ENCODE measurements at places on chromosomes 2 and 18.

- no peak for DNase-seq
Measured at GRCh38 chr2:121567957-121568409, 37.3 kb downstream of the RNU4ATAC start.

DNA sequence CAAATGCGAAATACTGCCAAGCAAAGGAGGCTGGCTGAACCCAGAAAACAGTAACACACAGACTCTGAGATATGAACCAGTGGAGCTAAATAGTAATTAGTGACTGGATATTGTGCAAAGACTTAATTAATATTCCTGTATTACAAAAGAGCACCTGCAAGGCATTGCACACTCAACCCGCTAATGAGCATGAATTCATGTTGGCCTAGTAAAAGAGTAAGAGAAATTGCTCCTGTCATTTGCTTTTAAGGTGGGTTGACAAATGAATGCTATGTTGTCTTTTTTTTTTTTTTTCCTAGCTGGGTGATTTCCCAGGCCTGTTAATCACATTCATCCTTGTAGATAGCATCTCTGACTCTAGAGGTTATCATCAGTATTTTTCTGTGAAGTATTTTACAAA lies 87.0 kb upstream of the CERS6 start:
- peak; percentile 76 for DNase-seq

DNA sequence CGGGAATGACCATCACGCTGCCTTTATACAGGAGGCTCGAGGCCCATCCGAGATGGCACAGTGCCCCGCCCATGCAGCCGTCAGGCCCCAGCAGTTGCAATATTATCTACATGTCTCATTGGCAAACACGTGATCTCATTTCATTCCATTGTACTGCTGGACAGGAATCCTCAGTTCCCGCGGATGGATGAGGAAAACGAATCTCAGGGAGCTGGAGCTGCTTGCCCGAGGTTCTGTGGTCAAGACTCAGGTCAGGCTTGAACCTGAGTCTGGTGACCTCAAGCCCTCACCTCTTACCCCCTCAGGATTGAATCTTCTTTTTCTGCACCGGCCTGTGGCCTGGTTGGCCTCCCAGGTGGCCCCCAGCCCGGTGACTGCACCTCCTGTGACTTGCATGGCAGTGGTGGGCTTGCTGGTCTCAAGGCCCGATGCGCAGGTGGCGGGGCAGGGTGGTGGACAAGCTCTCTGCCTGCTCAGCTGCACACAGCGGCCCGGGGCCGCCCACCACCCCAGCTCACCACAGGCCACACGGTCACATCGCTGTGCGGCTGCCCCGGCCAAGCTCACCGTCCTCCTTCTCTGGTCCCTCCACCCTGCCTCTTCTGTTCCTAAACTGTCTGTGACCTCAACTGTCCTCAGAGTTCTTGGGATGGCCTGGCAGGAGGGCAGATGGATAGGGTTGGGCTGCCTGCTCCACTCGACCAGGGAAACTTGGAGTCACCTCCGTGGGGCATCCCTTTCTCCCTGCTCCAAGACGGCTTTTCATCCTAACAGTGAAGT lies 52.0 kb upstream of the HS6ST1 start:
- DNase-seq = no peak

GRCh38 chr2:158184556-158185343 lies 83.1 kb downstream of the UPP2 start:
- no peak for DNase-seq

DNA sequence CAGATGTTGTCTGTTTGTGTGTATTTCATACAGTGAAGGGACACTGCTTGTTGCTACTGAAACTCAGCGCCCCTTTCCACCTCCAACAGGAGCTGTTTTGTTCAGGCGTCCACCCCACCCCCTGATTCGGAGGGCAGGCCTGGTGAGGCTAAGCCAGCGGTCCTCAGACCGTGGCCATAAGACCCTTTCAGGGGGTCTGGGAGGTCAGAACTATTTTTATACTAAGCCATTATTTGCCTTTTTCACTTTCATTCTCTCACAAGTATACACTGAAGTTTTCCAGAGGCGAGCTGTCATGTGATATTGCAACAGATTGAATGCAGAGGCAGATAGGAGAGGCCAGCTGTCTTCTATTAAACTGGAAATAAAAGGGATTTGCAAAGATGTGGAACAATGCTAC lies 39.7 kb upstream of the IGFBP5 start:
- DNase-seq = no peak

DNA sequence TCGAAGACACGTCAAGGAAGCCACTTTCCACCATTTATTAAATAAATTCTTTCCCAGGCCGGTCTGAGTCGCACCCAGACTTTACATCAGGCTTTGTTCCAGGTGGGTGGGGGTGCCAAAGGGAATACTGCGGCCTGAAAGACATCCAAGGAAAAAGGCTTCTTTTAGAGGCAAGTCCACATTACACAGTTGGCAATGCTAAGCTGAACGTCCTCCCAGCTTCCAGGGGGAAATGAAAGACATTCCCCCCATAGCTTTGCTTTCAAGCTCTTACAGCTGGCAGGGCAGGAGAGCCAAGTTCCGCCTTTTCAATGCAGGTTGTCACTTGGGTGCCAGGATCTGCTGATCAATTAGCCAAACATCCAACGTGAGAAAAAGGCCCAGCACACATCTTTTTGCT lies 36.5 kb upstream of the PTPN4 start:
- no peak for DNase-seq

DNA sequence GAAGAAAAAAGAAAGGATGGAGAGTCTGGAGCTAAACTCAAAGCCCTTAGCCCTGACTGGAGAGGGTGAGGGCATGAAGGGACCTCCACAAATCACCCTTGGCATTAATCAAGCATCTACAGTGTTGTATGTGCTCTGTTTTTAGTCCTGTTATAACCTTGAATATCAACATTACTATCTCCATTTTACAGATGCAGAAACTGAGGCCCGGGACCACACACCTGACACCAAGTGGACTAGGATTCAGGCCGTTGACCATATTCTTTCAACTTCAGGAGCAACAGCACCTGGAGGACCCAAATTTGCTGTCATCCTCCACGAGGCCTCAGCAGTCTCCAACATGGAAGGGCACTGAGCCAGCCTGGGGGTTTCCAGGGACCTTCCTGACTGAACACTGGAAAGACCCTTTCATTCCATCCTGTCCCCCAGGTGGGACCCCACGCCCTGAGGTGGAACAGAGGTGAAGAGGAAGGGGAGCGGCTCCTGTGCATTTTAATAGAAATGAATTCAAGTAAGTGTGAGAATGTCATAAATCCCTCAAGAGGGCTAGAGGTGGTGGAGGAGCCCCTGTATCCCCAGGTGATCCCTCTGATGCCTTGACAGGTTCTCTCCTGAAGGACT lies 41.0 kb downstream of the SERTAD2 start:
- DNase-seq = no peak

- peak; percentile 46 for DNase-seq
Measured at GRCh38 chr2:58291726-58292438, 50.8 kb upstream of the FANCL start.

- no peak for DNase-seq
Measured at GRCh38 chr2:228987441-228988155, 283.5 kb downstream of the PID1 start.

- DNase-seq = no peak
Measured at GRCh38 chr2:3483227-3483985, 35.9 kb downstream of the ADI1 start.

DNA sequence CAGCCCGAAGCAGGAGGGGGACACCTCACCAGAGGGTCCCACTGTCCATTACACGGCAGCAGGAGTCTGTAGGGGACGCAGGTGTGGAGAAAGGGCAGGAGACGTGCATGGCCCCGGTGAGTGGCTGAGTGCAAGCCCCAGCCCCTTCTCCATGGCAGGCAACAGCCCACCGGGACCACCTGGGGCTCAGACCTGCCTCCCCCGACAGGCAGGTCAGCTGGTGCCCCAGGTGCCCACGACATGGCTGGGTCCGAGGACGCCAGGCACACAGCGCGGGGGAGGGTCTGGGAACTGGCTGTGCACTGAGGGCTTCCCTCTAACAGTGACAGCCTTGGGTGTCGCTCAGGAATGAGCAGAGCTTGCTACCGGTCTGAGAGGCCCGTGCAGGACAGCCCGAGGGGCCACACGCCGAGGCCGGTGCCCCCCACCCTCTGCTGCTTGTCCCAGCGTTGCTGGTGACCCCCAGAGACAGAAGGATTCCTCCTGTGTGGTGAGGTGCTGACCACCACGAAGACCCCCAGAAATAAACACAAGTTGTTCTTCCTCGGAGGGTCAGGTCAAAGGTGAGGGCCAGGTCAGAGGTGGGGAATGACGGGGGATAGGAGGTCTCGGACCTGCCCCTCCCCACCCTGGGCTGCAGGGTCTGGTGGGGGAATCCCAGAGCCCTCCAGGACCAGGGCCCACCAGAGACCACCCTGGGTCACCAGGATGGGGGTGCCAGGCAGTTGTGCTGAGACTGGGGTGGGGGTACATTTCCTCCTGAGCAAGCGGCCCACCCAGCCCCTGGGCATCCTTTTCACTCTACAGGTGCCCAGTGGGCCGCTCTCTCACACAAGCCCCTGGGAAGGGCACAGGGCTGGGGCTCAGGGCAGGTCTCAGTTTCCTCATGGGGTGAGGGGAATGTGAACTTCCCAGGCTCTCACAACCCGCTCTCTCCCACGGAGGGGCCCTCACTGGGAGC lies 50.6 kb downstream of the SLC66A2 start:
- DNase-seq = no peak

- no peak for DNase-seq
Measured at GRCh38 chr18:64692826-64693225, 543.9 kb upstream of the LINC00305 start.

GRCh38 chr2:11955884-11956291 lies 209.5 kb downstream of the LPIN1 start:
- DNase-seq = peak; percentile 25

DNA sequence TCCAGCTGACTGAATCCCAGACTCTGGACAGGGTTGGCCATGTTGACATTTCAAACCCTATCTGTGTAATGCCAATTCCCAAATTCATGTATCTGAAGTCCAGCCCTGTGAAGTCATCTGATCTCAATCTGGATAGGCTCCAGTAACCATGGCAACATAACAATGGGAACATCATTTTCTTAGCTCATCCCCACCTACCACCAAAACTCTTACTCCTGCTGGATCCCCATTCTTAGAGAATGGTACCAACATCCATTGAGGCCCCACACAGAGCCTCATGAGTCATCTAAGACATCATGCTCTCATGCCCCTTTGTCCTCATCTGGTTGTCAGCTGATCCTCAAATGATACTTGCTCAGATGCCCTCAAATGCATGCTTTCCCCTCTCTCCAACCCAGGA lies 58.9 kb upstream of the TEX51 start:
- no peak for DNase-seq

DNA sequence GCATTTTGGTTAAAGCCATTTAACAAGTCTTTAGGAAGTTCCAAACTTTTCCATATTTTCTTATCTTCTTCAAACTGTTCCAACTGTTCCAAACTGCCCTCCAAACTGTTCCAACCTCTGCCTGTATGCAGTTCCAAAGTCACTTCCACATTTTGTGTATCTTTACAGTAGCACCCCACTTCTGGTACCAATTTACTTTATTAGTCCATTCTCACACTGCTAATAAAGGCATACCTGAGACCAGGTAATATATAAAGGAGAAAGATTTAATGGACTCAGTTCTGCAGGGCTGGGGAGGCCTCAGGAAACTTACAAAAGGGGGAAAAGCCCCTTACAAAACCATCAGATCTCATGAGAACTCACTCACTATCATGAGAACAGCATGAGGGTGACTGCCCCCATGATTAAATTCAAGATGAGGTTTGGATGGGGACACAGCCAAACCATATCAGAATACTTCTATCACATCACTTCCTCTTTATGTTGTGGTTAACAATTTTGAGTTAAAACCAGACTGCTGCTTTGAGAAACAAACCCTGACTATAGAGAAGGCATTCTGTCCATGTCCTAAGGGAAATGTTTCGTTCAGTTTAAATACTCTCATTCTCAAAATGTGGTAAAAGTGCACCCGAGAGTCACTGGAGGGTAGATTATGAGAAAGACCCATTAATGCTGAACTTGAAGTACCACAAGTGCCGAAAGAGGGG lies 11.0 kb downstream of the IL18R1 start:
- no peak for DNase-seq

DNA sequence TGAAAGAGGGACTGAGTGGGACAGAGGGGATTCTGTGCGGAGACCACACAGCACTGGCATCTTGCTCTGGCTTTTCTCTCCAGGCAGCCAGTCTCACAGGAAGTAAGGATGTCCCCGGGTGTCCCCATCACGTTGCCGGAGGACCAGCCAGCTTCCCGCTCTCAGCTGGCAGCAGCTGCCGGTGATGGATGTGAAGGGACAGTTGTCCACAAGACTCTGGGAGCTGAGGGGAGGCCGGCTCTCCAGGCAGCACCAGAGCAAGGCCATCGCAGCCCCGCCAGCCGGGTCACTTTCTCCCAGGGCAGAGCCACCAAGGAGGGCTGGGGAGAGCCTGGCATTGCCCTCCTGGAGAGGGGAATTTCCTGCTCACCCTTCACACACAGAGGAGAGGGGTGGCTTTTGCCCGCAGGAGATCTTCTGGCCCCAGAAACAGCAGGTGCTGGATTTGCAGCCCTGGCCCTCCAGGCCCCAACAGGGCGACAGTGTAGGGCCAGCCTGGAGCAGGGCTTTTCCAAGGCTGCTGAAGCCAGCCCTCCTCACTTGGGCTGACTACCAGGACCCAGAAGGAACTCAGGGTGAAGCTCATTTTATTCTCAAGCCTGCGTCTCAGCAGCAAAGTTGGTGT lies 24.0 kb upstream of the B3GNT7 start:
- DNase-seq = no peak

GRCh38 chr2:238009563-238009962 lies 42.7 kb downstream of the UBE2F start:
- DNase-seq = no peak

DNA sequence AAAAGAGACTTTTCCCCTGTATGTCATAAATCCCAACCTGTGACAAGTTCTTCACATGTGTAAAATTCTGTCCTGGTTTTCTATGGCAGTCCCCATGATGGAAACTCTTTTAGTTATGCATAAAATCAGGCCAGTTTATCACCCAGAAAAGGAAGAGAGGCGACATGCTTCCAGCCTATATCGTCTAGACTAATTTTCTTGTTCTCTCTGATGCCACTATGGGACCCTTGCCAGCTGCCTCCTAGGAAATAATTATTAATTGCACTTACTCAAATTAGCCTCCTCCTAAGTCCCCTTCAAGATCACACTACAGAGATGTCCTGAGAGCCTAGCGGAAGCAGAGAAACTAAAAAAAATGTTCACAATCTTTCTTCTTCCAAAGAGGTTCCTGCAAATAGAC lies 722.4 kb downstream of the NRXN1 start:
- DNase-seq = no peak

GRCh38 chr2:91839904-91840868 lies 3031.0 kb upstream of the TEKT4 start:
- DNase-seq = no peak

DNA sequence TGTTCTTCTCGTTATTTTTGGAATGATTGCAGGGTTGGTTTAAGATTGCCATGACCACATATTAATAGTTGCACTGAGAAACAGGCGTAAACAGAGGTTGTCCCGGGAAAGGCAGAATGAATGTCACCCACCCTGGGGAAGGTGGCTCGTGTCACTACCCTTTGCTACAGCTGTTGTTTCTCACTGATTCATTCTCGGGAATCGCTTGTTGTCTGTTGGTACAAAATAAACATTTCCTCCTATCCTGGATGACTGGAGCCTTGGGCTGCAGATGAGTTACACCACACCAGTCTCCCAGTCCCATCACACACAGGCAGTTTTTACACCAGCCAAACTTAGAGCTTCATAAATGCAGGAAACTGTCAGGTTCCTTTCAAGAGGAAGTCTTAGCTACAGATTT lies 216.7 kb downstream of the GBX2 start:
- DNase-seq = no peak

Measured in COR-L47 (cell line).